T-helper 1 cell (primary cell): ENCODE measurements at places on chromosomes 12 and 14.

- DNase-seq = peak; percentile 81
These were observed 449 bp upstream of the LTBP2 start for GRCh38 chr14:74612350-74613021.

DNA sequence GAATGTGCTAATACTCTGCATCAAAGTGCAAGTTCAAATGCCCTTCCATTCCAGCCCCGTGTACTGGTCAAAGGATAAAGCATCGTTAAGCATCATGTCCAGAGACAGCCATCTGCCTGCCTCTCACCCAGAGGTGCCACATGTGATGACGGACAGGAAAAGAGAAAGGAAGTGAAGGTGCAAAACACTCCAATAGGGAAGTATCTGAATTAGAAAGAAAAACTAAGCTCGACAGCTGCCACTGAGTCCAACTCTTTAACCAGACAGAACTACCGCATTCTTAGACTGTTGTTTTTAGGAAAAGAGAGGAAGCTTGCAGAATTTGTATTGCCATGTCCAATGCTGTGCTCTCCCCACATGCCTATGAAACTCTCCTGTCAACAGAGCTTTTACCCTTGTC is 465.0 kb upstream of the SOX5 start:
- no peak for DNase-seq

GRCh38 chr12:20370866-20371519 is 2.7 kb downstream of the PDE3A start:
- no peak for DNase-seq

GRCh38 chr14:65302571-65303189 is 109.8 kb upstream of the FUT8 start:
- DNase-seq = no peak

DNA sequence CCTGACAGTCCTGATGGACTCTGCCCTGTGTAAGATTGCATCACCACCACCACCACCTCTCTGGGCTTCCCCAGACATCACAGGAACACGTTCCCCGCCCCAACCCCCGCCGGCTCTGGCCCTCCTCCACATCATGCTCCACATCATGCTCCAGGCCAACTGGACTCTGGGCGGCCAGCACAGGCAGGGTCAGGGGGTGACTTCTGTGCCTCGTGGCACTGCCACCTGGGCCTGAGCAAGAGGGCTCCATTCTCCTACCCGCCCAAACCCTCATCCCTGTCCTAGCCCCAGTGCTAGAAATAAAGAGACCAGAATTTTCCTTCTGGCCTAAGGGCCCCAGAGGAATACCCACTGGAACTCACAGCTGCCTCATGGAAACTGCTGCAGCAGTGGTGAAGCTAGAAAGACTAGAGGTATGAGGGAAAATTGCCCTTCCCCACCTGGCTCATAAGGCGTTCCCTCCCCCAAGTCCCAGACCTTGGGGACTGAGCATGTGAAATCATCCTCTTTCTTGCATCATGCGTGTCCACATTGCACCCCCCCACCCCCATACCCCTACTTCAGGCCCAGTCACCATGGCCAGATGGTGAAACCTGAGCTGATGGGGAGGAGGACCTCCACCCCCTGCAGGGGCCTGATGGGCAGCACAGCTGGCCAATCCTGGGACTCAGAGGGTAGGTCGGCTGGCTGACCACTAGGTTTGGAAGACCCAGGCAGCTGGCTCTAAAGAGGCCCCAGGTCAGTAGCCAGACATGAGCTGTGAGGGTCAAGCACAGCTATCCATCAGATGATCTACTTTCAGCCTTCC is at the start of gene INHBE:
Gene INHBE, plus strand, starts transcription at position 742 of the 808 bp plus-strand sequence. CDS start 230 bp downstream, outside the sequence.
- no peak for DNase-seq

GRCh38 chr12:22083167-22083566 is 37.1 kb downstream of the CMAS start:
- no peak for DNase-seq

DNA sequence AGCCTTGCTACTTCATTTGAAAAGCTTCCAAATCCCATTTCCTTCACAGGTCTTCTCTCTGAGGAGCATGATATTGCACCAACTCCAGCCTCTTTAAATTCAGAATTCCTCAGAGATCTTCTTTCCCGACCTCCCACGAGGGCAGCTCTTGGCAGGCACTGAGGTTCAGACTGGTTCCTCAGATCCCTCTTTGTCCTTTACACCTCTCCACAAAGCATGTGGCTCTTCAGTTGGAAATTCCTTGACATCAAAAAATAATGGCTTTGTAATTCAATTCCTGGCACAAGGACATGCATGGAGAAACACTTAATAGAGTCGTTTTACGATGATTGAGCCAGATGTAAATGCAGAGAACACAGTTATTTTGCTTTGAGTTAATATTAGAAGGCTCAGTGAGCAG is 63.2 kb upstream of the TMX1 start:
- no peak for DNase-seq

GRCh38 chr14:85122690-85123089 is 407.3 kb upstream of the FLRT2 start:
- DNase-seq = no peak

DNA sequence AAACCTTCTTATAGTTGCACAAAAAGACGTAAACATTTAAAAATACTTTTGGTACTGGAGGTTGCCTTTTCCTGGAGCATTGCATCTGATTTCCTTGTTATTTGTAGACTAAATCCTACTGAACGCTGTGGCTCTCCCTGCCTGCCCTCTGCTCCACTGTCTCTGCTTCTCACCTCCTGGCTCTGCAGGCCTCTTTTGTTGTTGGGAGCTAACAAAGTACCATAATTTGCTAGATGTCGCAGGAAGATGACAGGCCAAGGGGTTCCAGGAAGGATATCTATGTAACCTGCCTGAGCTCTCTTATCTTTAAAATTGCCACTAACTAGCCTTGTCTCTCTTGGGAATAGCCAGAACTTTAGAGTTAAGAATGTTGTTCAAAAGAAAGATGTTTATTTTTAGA is 21.4 kb downstream of the SYNE2 start:
- no peak for DNase-seq

DNA sequence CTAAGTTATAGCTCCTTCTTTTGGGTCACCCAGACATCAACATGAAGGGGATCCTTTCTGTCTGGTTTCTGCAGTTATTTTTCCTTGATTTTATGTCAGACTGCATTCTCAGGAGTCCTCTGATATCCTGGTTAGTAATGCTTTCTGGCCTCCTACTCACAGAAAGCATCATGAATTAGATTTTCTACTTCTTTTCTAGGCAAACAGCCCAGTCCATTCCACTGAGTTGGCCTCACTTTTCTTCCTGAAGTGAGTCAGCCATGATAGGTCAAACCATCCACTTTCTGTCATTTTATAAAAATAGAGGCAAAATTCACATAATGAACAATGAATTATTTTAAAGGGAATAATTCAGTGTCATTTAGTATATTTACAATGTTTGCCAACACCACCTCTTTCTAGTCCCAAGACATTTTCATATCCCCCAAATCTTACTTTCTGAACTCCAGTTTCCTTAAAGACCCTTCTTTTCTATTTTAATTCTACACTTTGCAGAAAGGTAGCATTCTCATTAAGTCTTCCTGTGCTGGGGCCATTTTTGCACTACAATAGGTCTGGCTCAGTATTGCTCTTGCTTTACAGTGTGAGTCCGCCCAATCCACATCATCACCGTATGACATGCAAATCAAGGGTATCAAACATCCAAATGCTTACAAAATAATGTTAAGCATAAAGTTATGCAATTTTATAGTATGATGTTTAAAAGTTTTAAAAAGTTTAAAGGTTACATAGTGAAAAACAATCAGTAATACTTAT is 95.1 kb downstream of the UNC79 start:
- DNase-seq = no peak

DNA sequence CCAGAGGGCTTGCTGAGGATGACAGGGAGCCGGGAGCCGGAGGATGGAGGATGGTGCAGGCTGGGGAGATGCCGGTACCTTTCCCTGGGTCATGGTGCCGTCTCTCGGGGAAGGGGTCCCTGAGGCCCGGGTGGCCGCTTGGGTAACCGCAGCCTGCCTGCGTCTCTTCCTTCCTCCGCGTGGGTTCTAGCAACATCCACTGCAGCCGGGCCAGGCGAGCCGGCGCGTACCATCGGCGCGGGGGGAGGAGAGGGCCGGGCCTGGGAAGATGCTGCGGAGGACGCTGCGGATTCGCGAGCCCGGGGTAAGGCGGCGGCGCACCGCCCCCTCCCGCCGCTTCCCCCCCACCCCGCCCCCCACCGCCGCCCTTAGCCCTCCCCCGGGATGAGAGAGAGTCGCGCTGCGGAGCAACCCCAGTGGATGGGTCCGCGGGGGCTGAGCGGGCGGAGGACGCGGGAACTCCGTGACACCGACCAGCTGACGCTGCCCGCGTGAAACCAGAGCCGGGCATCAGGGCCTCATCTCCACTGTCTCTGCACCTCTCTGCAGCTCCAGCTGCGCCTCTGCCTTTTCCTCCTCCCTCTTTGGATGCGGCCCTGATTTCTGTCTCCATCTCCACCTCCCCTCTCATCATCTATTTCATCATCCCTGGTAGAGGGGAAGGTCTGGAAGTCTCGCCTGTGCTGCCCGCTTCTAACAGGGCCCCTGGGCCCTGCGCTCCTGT is at the start of gene FAIM2:
Gene FAIM2, minus strand, starts transcription at position 201 of the 724 bp plus-strand sequence. Its CDS starts 108 bp downstream, at position 93.
- no peak for DNase-seq

DNA sequence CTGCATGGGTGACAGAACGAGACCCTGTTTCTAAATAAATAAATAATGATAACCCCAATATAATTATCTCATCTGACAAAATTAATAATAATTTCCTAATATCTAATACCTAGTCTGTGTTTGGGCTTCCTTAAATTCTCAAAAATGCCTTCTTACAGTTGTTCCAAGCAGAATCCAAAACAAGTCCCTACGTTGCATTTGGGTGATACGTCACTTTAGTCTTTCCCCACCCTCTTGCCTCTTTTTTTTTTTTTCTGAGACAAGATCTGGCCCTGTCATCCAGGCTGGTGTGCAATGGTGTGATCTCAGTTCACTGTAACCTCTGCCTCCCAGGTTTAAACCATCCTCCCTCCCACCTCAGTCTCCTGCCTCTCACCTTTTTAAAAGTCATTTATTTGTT is 26.7 kb downstream of the VEZT start:
- DNase-seq = no peak

- DNase-seq = peak; percentile 2
These were observed 100.8 kb downstream of the CCER1 start for GRCh38 chr12:90854136-90854689.

DNA sequence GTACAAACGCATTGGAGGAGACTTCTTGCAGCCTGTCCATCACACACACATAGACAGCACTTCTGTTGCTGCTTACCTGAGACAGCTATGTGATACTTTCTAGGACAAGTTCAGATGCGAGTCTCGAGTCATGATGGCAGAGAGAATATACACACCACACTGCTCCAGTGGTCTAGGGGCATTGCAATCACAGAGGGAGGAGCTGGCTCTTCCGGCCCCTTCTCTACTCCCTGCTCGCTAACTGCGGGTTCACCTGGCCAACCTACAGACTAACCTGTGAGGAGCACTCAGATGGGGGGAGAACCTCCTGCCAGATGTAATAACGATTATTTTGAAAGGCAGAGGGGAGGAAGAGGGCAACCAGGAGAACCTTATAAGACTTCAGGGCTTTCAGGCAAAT is 30.7 kb downstream of the EMP1 start:
- DNase-seq = no peak
